Epithelial cell of proximal tubule (primary cell): ENCODE measurements at places on chromosomes 1 and 21.

GRCh38 chr1:25039229-25039628, 109.2 kb upstream of the RUNX3 start:
- DNase-seq = no peak

GRCh38 chr1:27884006-27884954, 11.9 kb downstream of the THEMIS2 start:
- DNase-seq = no peak

- no peak for DNase-seq
Measured at GRCh38 chr21:43352568-43353281, 74.2 kb downstream of the SIK1 start.

- no peak for DNase-seq
Measured at GRCh38 chr1:26028490-26028980, 7.0 kb downstream of the EXTL1 start.

- no peak for DNase-seq
Measured at GRCh38 chr1:6028042-6028850, 17.4 kb upstream of the KCNAB2 start.

DNA sequence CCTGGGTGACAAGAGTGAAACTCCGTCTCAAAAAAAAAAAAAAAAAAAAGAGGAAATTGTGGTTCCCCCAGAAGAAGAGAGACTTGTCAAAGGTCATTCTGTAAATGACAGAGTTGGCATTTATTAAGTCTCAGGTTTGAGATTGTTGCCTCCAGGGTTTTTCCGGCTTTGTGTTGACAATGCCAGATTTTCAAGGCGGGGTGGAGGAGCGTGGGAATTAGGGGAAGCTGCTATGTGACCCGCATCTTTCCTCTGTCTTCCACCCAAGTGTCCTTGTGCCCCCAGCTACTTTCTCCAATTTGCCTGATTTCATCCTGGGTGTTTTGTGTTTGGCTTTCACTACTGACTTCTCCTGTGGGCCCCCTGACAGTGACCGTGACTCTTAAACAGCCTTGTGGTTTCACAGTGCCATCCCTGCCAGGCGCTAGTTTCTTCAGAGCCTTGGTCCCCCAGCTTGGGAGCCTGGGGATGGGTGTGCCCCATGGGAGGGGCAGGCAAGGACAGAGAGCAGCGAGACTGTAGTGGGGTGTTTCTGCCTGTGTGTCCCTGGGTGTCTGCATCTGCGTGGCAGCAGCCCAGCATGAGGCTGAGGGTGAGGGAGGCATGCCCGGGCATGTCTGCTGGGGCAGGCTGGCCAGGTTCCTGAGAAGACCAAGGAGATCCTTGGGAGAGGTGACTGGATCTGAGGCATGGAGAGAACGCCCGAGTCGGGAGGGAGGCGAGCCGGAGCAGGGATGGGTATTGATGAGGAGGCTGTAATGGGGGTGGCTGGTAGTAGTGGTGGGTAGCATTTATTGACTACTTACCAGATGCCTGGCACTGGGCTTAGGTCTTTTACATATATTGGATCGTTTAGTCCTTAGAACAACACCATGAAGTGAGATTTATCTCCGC, 46.3 kb downstream of the IER5 start:
- no peak for DNase-seq

DNA sequence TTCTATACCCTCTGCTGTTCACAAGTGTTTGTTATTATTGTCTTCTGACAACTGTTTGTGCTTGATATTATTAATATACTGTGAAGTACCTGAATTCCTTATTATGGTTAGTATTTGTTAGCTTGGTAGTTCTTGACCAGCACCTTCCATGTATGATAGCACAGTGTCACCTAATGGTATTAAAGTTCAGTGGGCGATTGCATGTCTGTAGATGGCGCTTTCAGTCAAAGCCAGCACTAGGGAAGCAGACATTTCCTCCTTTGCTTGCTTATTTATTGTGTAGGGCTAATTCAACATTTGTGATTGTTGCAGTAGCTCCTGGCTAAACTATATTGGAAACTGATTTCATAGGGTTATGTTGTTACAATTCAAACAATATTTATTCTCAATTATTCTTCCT, 218.0 kb downstream of the ZP4 start:
- no peak for DNase-seq

DNA sequence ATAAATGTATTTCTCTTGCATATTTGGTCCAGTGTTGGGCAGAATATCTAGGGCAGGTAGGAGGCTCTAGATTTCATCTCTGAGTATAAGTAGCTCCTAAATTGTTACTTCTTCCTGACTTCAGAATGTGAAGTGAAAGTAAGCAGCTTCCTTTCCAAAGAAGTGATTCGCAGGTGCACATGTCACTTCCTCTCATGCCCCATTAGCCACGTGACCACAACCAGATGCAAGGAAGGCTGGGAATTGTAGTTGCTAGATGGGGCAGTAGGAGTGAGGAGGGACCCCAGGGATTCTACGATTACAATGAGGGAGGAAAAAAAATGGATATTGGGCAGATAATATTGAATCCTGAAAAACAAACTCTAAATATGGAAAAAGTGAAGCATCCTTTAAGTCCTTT, 113.2 kb upstream of the CYYR1 start:
- DNase-seq = peak; percentile 4

- DNase-seq = no peak
Measured at GRCh38 chr21:46229133-46229922, 754 bp upstream of the LSS start.

GRCh38 chr1:164433141-164433817, 125.7 kb upstream of the PBX1 start:
- DNase-seq = no peak

GRCh38 chr1:31033598-31033997, 31.9 kb downstream of the PUM1 start:
- no peak for DNase-seq

- no peak for DNase-seq
Measured at GRCh38 chr1:63789856-63790605, 16.2 kb downstream of the ROR1 start.

GRCh38 chr1:210866532-210866931, 267.4 kb downstream of the KCNH1 start:
- no peak for DNase-seq

DNA sequence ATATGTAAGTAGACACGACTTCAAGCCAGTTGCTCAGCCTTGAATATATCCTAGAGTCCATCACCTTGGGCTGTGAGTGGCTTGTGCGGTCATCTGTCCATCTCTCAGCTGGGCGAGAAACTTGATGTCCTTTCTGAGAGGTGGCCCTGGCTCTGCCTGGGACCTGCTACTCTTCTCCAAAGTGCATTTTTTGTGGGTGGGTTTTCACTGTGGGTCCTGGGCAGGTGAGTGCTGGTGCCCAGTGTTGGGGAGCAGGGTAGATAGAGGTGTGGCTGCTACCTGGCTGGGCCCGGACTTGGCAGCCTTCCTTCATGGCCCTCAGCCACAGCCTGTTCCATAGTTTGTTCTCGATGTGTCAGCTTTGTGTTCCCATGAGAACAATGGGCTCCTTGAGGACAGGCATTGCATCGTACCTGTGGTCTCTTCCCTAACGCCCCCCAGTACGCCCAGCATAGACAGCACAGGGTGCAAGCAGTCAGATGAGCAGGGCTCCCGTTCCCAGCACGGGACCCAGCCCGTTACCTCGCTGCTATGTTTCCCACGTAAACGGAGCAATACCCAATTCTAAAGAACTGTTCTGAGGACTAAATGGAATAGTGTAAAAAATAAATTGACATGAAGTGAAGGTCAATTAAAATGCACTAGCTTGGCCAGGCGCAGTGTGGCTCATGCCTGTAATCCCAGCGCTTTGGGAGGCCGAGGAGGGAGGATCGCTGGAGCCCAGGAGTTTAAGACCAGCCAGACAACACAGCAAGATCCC, 877 bp upstream of the SLX9 start:
- DNase-seq = no peak

DNA sequence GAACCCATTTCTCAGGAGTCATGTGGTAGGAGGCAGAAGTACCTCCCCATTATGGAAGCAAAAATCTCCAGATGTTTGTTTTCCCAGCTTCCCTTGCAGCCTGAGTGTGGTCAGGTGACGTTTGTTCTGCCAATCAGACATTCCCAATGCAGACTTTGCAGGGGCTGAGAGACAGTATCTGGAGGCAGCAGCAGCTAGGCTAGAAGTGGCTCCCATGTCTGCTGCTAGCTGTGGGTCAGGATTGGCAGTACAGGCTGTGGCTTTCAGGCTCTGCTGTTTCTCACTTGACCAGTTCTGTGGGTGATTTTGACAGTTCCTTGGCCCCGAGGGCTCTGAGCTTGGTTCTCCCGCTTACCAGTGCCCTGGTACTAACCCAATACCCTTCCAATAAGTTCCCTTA, 58.6 kb upstream of the NBPF3 start:
- no peak for DNase-seq

- no peak for DNase-seq
Measured at GRCh38 chr1:206691604-206692003, 6.9 kb downstream of the MAPKAPK2 start.

- DNase-seq = no peak
Measured at GRCh38 chr1:69483246-69483645, 84.5 kb upstream of the LRRC7 start.

- no peak for DNase-seq
Measured at GRCh38 chr1:162561616-162562469, at the start of gene UAP1. TSS of gene UAP1 (plus strand) at chr1:162561722. CDS start at chr1:162566069, 4,347 bp downstream.

DNA sequence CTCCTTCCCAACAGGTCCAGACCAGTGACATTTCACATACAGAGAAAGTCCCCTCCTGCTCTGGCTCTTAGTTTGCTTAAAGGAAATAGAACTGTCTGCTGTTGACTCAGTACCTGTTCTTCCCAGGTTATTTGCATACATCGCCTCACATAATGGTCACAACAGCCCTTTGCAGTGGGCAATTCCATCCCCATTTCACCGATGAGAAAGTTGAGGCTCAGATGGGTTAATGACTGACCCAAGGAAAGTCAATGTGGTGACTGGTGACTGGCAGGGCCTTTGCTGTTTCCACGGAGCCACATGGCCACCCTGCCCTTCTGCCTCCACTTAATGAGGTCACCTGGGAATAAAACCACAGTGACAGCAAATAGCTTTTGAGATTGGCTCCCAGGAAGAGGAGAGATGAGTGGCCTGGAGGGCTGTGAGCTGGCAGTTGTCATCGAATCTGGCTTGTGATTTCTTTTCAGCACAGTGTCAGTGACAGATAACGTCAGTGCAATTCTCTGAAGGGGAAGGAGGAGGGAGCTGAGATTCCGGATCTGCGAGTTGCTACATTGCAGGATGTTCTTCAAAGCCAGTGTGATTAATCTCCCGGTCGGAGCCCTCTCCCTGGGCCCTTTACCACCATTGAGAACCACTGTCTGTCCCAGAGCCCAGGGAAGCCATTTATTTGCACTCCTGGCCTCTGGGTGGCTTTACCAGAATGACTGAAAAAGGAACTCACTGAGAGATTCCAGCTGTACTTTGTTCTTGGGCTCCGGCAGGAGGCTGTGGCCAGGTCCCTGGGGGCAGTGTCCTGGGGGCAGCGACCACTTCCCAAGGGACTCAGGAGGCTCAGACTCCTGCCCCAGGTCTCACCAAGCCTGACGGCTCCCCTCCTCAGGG, 117.2 kb downstream of the CNIH3 start:
- no peak for DNase-seq

DNA sequence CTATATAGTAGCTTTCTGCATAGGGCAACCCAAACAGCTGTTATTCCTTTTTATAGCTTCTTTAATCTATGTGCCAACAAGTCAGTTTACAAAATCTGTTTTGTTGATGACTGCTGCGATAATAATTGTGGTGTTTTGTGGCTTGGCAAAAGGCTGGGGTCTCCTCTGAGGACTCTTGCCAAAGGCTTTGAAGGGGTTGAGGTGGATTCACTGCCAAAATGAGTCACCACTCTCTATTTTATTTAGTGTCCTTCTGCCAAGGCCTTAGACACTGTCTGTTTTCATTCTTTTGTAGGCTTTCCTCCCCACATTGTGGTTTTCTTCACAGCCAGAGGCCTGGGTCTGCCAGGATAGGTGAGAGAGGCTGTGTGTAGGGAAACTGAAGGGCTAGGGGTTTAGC, 161.8 kb downstream of the NFIA start:
- DNase-seq = no peak

DNA sequence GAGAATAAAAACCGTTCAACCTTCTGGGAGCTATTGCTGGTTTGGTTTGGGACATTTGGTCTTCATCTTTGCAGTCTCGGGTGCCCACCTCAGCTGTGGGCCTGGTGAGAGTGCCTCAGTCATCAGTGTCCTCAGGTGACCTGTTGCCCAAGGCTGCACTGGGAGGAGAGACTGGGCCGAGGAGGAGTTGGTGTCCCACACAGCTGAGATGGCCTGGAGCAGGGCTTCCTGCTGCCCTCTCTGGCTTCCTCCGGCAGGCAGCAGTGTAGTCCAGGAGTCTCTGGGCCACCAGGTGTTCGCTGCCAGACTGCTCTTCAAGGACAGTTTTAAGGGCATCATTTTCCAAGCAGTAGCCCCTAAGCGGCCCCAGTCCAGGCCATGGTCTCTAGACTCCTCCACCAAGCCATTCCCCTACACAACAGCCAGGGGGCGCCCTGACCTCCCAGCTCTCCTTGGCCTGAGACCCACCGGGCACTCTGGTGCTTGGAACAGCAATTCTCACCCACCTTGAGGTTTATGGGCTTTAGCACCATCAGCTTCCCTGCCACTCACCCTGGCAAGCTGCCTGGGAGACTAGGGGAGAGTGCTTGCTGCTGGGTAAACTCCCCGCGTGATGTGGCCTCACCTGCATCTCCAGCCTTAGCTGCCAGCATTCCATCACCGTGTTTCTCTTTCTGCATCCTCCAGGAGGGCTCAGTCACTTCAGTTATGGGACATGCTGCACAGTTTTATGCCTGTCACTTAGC, 9.1 kb upstream of the SYTL1 start:
- DNase-seq = no peak

DNA sequence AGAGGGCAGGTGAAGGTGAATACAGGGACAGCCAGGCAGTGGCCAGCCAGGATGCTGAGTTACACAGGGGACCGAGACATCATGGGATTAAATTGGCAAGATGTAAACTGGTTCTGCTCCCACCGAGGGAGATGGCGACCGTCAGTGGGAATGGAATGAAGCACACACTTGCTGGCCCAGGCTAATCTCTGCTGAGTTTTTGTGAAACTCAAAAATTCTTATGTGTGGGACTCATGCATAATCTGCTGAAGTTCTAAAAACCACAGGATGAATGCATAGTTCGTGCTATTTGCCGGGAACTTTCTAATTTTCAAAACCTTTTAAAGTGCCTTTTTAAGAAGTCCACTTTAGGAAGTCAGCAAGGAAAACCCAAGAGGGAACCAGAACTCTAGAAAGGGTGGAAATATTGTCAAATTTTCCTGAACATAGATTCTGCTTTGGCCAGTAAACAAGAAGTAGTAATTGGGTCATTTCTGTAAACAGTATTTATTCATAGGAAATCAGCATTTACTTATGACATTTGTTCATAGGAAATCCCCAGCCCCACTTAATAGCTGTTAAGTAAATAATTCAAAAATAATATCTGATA, 85.4 kb upstream of the ROR1 start:
- no peak for DNase-seq

GRCh38 chr1:61743431-61743705, 1.1 kb downstream of the PATJ start:
- DNase-seq = no peak

DNA sequence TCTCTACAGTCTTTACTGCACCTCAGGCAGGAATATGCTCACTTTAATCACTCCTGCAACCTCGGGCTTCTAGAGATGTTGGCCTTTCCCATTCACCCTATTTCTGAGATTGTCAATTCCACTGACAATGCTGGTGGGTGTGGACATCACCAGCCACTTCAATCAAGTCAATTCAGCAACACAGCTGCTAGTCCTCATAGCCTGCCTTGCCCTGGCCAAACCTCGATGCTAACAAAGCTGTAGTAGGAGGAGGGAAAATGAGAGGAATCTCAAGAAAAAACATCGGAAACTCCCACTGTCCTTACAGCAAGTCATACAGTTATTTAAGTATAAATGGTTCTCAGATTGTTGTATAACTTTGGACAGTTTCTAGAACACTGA, 155.0 kb downstream of the KCNH1 start:
- DNase-seq = peak; percentile 31

GRCh38 chr1:50251702-50252101, 143.0 kb downstream of the ELAVL4 start:
- no peak for DNase-seq
